ENCODE measurements at places on chromosomes 6 and 20.

- no peak for DNase-seq
Measured at GRCh38 chr6:32885698-32886286, 31.8 kb downstream of the PSMB9 start.

GRCh38 chr20:48923149-48923718, 1.7 kb downstream of the ARFGEF2 start:
- no peak for DNase-seq

- DNase-seq, result no peak
Measured at GRCh38 chr20:40610730-40611129, 78.3 kb downstream of the MAFB start.

GRCh38 chr6:123616942-123617341, 19.8 kb downstream of the TRDN start:
- DNase-seq, result no peak

DNA sequence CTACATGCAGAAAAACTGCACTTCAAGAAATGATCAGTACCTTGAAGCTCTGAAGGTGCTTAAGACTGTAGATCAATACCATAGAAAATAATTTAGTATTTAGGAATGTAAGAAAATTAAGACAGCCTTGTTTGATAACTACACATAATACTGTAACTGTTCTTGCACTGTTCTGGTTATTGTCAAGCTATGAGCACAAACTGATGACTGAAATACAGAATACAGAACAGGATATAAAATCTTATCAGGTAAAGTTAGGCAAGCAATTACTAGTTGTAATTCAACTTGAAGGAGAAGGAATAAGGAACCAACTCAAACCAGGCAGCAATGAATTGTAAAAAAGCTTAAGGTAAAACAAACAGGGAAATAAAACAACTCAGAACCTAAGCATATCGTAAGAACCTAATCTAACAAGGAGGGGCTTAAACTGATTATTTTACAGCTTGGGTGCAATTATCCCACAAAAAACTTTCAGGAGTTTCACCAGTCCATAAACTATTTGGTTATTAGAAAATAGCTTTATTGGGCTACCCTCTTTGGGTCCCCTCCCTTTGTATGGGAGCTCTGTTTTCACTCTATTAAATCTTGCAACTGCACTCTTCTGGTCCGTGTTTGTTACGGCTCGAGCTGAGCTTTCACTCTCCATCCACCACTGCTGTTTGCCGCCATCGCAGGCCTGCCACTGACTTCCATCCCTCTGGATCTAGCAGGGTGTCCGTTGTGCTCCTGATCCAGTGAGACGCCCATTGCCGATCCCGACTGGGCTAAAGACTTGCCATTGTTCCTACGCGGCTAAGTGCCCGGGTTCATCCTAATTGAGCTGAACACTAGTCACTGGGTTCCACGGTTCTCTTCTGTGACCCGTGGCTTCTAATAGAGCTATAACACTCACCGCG, 97.7 kb downstream of the ATG5 start:
- DNase-seq, result no peak

GRCh38 chr6:421211-421610, 29.7 kb downstream of the IRF4 start:
- DNase-seq, result no peak

DNA sequence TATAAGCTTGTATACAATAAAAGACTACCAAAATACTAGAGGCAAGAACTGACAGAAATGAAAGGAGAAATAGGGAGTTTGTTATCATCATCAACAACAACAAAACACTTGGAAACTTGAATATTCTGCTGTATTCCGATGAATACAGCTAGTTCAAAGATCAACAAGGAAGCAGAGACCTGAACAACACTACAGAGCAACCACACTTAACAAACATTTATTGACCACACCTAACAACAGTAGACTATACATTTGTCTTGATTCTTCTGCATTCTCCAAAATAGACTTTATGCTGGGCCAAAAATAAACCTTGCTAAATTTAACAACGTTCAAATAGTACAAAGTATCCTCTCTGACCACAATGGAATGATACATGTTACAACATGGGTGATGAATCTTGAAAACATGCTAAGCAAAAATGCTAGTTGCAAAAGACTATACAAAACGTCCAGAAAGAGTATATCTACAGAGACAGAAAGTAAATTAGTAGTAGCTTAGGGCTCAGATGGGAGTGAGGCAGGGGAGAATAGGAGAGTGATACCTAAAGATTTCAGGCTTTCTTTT, 39.1 kb upstream of the PAK5 start:
- DNase-seq, result no peak

GRCh38 chr20:58703765-58704371, 11.3 kb downstream of the NPEPL1 start:
- DNase-seq, result no peak

DNA sequence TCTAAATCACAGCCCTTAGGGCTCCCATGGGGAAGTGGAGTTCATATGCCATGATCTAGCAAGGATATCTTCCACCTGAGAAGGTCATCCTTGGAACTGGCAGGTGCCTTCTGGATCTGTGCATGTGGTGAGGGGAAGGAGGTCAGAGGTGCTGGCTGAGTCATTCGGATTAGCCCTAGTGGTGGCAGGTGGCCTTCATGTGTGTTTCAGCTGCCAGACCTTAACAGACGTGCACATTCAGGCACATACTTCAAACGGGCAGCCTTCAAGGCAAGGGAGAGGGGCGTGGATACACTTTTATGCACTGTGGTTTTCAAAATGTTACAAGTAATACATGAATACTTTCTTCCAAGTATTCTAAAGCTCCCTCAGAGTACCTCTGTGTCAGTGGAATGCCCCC, 51.2 kb downstream of the BMP6 start:
- no peak for DNase-seq

- DNase-seq, result no peak
Measured at GRCh38 chr6:161225681-161226008, 48.2 kb downstream of the AGPAT4 start.

- DNase-seq, result no peak
Measured at GRCh38 chr6:71124340-71124739, 164.3 kb upstream of the OGFRL1 start.

GRCh38 chr20:59580146-59580946, 24.0 kb upstream of the PHACTR3 start:
- DNase-seq, result no peak

GRCh38 chr6:157050537-157051265, 272.6 kb downstream of the TMEM242 start:
- DNase-seq, result no peak

DNA sequence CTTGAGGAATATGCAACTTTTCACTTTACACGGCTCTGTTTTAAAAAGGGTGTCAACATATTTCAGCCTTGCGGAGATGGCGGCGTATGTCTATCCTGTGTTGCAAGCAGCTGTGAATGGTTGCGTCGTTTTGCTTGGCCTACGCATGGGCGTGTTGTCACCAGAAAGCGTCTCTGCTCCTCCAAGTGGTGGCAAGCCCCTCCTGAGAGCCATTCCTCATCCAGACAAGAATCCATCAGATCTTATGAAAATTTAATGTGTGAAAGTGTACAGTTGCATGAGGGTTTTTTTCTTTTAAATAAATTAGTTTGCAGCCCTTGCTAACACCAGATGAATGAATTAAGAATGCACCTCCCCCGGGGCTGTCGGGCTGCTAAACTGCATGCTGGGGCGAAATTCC, 114.4 kb downstream of the PHACTR3 start:
- no peak for DNase-seq

DNA sequence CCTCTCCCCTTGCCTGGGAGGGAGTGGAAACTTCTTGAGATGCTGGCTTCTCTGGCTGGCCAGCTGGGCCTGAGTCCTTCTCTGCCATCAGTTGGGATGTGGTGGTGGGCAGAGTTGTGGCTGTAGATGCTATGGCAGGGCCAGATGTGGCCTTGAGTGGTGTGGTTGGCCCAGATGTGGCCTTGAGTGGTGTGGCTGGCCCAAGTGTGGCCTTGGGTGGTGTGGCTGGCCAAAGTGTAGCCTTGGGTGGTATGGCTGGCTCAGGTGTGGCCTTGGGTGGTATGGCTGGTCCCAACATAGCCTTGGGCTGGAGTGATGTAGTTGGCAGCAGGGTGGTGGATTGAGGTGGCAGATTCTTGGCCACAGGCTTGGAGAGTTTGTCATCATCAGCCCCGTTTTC, 36.7 kb downstream of the C6orf132 start:
- DNase-seq, result no peak

- DNase-seq, result no peak
Measured at GRCh38 chr20:9126527-9126926, 57.6 kb downstream of the PLCB4 start.

DNA sequence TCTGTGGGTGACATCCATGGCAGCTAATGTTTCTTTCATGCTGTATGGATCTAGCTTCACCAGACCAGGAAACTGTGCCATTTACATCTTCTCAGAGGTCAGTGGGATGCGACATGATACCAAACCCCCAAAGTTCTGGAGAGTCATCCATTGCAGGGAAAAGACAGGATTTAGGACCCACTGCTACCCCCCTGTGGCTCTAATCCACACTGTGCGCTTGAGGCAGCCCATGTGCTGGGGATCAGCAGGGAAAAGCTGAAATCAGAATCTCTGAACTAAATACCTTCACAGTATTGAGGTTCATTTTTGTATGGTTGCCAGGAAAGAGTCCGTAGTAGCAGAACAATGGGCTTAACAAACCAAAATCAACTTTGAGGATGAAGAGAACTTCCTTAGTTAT, 164.4 kb downstream of the TMEM242 start:
- no peak for DNase-seq

DNA sequence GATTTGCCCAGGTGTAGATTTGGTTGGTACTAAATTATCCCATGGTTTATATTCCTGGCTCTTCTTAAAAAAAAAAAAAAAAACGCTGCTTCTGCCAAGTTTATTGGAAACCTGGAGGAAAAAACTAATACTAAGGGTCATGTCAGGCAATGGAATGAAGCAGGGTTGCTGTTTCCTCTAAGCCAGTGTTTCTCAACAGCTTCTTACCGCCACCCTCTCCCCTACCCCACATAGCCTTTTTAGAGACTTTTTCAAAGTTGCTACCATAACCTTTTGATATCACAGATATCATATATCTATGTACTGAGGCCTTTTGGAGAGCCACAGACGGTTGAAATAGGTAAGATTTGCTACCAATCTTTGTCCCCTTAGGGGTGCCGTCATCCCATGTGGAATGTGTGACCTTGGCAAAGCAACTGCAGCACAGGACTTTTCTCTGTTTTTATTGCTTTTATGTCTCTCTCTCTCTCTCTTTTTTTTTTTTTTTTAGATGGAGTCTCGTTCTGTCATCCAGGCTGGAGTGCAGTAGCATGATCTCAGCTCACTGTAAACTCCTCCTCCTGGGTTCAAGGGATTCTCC, 35.0 kb downstream of the SYTL3 start:
- no peak for DNase-seq

- no peak for DNase-seq
Measured at GRCh38 chr6:162670345-162670744, 57.2 kb downstream of the PRKN start.

- no peak for DNase-seq
Measured at GRCh38 chr20:63567386-63568169, 6.5 kb downstream of the HELZ2 start.

GRCh38 chr6:47438481-47439347, 38.9 kb upstream of the CD2AP start:
- DNase-seq, result no peak

DNA sequence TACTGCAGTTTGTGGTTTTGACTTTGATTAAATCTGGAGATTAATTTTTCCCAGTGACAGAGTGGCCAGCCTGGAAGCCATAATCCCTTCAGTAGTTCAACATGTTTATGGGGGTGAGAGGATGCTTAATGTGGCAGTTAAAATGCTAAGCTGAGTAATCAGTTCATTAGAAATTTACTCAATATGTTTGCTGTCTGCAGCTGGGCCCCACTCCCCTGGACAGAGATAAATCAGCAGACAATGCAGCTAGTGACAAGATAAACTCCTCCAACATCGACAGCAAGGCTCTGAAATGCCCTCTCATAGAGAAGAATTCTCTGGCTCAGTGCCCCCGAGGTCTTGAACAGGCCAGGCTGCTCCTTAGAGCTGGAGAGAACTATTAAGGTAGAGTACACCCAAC, 101.9 kb downstream of the LRFN2 start:
- no peak for DNase-seq

DNA sequence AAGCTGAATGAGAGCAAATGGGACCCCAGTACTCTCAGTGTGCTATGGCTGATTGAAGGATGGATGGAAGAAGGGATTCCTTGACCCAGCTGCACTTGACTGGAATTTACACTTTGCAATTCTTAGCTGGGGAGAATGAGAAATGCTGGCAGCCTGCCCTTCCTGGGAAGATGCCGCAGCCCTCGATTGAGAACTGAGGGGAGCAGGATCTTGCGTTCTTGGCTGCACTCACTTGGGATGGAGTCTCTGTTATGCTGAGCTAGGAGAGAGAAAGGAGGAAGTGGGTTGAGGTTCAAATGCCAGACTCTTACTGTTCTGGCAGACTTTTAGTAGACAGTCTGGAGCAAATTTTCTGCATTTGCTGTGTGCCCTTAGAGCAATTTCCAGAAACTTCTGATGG, 221.2 kb downstream of the FNDC1 start:
- no peak for DNase-seq

- no peak for DNase-seq
Measured at GRCh38 chr6:167162591-167162990, 4.8 kb upstream of the GPR31 start.

- no peak for DNase-seq
Measured at GRCh38 chr6:102023977-102024657, 630.6 kb downstream of the GRIK2 start.

DNA sequence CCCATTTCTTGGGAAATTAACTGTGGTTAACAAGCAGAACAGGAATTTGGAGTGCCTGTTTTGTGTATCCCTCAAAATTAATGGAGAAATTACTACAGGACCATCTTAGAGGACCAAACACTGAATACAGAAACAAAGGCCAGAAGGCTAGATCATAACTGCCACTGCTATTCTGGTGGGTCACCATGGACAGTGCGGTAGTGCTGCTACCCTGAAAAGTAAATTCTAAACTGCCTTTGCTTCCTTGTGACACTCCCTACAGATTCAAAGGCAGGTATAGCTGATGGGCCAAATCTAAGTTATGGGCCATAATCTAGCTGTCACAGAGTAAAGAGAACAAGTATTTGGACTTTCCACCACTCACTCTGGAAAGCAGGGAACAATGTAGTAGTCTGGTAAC, 575.8 kb upstream of the ADGRB3 start:
- DNase-seq, result no peak

GRCh38 chr20:23637282-23638221, at the start of gene CST3:
Gene CST3, minus strand, starts transcription at chr20:23637955. Its CDS starts 93 bp downstream, at chr20:23637862.
- DNase-seq, result peak; percentile 69

DNA sequence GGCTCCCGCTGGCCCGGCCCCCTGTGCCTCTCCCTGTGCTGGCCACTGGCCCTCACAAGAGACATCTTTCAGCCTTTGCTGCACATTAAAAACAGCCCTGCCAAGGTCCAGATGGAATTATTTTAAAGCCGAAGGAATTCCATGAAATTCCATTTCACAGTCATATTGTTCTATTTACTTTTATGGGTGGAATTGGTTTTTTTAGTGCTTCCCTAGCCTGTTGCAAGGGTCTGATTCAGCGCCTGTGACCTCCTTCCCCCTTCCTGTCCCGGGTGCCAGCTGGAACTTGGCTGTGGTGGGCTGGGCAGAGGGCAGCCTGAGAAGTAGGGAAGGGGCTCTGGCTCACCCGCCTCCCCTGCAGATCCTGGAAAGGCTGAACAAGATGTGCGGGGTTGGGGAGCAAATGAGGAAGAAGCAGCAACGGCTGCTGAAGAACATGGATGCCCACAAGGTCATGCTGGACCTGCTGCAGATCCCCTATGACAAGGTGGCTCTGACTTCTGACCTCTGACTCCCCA, 34.3 kb downstream of the UQCC2 start:
- no peak for DNase-seq

- no peak for DNase-seq
Measured at GRCh38 chr6:7270320-7271204, 42.4 kb downstream of the SSR1 start.

All from ELF-1 (cell line).